AG20443 (cell line): ENCODE measurements at places on chromosomes 1 and 21.

- no peak for DNase-seq
Observed at GRCh38 chr1:121408354-121408753, 223.6 kb downstream of the SRGAP2C start.

- DNase-seq: no peak
Observed at GRCh38 chr21:25273959-25274358, 333.3 kb downstream of the MRPL39 start.

- no peak for DNase-seq
Observed at GRCh38 chr1:110710314-110710713, 35.6 kb upstream of the KCNA3 start.

- no peak for DNase-seq
Observed at GRCh38 chr1:165871311-165872067, 44.1 kb downstream of the UCK2 start.

GRCh38 chr1:226643177-226643576, 94.6 kb downstream of the STUM start:
- DNase-seq: no peak

DNA sequence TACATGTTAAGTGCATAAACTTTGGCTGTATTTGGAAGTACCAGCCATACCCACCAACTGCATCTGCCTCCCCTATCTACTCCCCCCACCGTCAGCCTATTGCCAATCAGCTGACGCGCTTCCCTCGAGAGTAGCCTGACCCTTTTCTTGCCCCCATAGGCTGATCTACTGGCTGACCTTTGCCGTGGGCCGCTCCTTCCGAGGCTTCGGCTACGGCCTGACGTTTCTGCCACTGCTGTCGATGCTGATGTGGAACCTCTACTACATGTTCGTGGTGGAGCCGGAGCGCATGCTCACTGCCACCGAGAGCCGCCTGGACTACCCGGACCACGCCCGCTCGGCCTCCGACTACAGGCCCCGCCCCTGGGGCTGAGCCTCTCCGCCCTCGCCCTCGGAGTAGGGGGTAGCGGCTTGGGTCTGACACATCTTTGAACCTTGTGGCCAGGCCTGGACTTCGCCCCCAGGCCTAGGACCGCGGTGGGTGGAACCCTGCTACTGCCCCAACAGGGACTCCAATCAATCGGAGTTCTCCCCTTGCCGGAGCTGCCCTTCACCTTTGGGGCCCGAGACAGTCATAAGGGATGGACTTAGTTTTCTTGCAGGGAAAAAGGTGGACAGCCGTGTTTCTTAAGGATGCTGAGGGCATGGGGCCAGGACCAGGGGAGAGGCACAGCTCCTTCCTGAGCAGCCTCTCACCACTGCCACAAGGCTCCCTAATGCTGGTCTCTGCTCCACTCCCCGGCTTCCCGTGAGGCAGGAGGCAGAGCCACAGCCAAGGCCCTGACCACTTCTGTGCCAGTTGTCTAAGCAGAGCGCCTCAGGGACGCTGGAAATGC, 4.0 kb downstream of the GLMP start:
- DNase-seq: peak; percentile 98

DNA sequence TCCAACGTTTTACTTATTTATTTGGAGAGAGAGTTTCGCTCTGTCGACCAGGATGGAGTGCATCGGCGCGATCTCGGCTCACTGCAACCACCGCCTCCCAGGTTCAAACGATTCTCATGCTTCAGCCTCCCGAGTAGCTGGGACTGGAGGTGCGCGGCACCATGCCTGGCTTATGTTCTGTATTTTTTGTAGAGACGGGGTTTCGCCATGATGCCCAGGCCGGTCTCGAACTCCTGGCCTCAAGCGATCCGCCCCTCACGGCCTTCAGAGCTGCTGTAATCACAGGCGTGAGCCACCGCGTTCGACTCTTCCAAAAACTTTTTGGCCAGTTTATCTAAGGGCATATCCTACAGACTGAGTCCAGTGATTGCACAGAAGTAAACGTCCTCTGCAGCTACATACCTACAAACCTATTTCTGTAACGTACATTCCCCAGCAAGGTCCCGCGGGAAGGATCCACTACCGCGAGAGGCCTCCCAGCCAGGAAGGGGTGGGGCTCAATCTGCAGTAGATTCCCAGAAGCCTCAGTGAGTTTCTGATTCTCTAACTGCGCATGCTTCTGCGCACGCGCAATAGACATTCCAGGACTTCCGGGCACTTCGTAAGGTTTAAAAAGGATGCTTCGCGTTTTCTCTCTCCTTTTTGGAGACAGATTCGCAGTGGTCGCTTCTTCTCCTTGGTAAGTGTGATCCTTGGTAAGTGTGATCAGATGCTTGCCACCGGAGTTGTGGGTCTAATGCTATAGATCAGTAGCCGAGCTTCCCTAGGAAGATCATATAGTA, at the start of gene RCC1:
TSS of gene RCC1 (plus strand) at position 638 of the 782 bp plus-strand sequence. CDS start 23,824 bp downstream, outside the sequence.
- DNase-seq: peak; percentile 98

DNA sequence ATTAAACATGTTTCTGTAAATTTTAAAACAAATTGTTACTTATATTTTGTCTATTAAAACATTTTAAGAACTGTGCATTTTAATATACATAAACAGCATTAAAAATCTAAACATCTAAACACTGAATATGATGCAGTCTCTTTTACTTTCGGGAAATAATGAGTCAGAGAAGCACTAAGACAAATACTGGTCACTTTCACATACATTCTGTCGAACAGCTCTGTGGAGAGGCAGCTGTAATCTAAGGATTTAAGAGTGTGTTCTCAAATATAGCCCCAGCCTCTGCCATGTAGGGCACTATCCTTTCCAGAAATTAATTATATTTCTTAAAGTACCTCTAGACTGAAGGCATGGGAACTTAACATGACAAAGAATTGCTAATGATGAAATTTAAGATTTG, 89.6 kb upstream of the PTGFR start:
- no peak for DNase-seq

GRCh38 chr1:186811892-186812291, 16.9 kb upstream of the PLA2G4A start:
- no peak for DNase-seq

GRCh38 chr1:115068826-115069585, 20.3 kb downstream of the TSPAN2 start:
- peak; percentile 55 for DNase-seq

GRCh38 chr1:9606458-9606857, 17.7 kb downstream of the TMEM201 start:
- no peak for DNase-seq

- DNase-seq: peak; percentile 16
Observed at GRCh38 chr1:185440877-185441276, 123.8 kb upstream of the IVNS1ABP start.

- no peak for DNase-seq
Observed at GRCh38 chr1:156372876-156373275, 3.9 kb downstream of the RHBG start.

DNA sequence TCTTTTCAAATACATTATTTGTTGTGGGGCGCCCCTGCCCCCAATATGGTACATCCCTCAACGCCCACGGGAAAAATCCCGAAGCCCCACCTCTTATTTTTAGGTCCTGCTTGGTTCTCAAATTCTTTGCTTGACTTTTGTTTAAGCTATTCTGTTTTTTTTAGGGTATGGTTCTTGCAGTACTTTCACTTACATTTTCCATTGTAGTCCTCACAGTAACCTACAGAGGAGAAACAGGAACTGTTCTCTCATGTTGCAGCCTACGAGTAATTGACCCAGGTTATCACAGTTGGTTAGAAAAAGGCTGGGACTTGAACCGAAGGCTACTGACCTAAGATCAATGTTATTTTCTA, 697 bp upstream of the C21orf91 start:
- no peak for DNase-seq

DNA sequence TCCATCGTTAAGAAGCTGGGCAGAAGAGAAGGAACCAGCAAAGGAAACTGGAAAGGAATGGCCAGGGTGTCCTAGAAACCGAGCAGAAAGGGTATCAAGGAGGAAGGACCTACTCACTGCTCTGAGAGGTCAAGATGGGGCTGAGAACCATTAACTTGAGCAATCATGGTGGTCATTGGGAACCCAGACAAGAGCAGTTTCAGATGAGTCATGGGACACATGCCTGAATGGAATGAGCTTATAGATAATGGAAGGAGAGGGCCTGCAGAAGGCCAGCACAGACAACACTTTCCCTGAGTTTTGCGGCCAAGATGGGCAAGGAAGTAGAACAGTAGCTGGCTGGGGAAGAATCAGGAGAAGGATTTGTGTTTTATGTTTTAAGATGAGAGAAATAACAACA, 383.2 kb downstream of the KIF26B start:
- DNase-seq: no peak

- no peak for DNase-seq
Observed at GRCh38 chr1:230243583-230244353, 176.7 kb downstream of the GALNT2 start.

- no peak for DNase-seq
Observed at GRCh38 chr1:8646189-8646588, 171.3 kb downstream of the RERE start.

- no peak for DNase-seq
Observed at GRCh38 chr1:244876228-244876910, 12.0 kb upstream of the HNRNPU start.

DNA sequence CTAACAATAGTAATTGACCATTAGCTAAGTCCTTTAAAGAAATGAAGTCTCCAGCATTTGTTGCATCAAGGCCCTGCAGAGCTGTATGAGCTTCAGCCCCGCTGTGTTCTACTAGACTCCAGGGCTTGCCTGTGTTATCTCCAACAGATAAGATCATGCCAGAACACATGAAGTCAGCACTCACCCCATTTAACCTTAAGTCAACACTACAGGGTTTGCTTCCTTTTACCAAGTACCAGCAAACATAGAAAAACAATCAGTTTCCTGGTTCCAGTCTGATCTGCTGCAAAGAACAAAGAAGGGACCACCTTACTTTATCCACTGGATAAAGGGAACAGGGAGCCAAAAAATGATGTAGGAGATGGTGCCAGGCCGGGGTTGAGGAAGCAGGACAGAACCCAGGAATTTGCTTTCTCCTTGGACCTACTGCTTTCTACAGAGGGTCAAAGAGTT, 41.3 kb upstream of the ENAH start:
- DNase-seq: no peak

- DNase-seq: no peak
Observed at GRCh38 chr1:11142618-11143391, 43.1 kb upstream of the EXOSC10 start.

DNA sequence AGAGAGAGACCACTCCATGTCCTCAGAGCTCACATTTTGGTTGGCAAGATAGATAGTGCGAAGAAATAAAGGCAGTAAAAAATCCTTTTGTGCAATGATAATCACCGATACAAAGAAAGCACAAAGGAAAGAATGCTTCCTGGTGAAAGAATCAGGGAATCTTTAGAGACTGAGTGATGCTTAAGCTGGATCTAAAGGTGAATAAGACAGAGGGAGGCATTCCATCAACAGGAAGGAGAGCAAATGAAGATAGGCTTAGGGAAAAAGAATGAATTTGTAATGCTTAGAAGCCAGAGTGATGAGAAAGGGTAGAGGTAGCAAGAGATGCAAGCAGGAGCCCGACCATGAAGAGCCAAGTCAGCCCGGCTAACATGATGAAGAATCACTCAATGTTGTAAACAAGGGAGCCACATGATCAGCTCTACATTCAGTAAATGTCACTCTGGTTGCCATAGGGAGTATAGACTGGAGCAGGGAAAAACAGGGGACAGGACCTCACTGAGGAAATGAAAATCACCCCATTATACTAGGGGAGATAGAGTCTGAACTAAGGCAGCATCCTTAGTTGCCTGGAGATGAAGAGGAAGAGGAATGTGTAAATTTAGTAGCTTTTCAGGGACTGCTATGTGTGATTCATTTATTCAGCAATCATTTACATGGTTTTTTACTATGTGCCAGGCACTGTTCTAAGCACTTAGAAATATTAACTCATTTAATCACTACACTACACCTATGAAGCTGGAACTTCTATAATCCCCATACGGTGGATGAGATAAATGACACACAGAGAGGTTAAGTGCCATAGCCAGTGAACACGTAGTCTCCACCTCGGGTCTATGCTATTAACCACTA, 402.6 kb upstream of the NFIA start:
- no peak for DNase-seq

- peak; percentile 50 for DNase-seq
Observed at GRCh38 chr1:205633421-205633976, 1.7 kb upstream of the ELK4 start.
